ENCODE measurements at places on chromosomes 12 and 14. TPM values are rescaled to one million over a fixed set of nuclear protein-coding genes. Genes with fewer than 3 reads are reported as not detected.

GRCh38 chr12:50187084-50187900 is 20.1 kb upstream of the CERS5 start:
- no peak for DNase-seq

DNA sequence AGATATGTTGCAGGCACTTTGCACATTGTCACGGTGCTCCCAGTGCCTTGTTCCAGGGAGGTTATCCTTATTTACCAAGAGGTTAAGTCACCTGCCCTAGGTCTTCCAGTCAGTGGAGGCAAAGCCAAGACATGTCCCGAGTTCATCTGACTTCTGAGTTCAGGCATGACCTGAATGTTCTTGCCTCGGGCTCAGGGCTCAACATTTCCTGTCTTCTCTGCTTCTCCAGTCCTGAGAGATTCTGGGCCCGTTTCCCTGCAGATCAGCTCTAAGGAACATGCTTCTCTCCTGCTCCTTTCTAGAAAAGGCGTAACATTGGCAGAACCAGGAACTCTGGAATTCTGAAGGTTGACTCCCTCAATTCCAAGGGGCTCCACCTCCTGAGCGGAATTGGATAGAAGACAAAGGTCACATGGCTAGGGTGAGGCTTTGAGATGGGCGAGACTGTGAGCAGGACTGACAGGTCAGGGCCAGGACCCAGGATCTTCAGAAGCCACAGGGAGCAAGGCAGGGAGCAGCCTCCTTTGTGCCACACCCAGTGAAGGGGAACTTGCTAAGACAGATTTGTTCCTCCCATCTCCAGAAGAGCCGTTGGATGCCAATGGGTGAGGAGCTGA is 19.9 kb downstream of the BDKRB2 start:
- no peak for DNase-seq

DNA sequence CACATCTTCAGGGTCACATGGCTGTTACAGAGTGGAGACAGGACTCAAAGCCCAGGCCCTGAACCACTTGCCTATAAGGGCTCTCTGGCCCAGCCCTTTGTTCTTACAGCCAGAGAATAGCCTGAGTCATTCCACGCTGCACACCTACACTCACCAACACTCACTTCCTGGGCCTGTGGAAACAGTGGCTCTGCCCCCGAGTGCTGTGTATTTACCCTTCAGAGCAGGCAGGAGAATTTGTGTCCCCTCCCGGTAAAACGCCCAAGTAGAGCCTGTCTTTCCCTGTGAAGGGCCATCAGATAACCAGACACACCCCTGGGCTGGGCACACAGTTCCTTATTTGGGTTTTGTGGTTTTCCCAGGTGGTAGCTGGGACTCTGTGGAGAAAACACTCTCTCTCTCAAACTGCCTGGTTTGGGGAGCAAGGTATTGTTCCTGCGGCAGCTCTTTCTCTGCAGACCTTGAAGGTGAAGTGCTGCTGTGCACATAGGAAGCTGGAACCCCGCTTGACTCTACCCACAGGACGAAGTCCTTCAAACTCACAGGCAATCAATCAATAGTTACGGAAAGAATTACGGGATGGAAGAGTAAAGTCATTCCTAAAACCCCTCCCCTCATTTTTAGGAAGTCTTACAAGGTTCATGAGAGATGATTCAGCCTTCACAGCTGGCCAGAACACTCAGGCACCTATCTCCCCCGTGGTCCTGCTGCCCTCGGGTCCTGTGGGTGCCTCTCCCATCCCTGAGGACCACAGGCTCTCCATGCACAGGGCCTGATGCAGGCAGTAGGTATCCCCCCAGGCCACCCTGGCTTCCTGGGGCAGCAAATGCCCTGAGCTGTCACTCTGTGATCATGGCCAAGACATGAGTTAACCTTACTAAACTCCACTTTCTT is 20.3 kb downstream of the FIGNL2 start:
- DNase-seq: peak; percentile 64

DNA sequence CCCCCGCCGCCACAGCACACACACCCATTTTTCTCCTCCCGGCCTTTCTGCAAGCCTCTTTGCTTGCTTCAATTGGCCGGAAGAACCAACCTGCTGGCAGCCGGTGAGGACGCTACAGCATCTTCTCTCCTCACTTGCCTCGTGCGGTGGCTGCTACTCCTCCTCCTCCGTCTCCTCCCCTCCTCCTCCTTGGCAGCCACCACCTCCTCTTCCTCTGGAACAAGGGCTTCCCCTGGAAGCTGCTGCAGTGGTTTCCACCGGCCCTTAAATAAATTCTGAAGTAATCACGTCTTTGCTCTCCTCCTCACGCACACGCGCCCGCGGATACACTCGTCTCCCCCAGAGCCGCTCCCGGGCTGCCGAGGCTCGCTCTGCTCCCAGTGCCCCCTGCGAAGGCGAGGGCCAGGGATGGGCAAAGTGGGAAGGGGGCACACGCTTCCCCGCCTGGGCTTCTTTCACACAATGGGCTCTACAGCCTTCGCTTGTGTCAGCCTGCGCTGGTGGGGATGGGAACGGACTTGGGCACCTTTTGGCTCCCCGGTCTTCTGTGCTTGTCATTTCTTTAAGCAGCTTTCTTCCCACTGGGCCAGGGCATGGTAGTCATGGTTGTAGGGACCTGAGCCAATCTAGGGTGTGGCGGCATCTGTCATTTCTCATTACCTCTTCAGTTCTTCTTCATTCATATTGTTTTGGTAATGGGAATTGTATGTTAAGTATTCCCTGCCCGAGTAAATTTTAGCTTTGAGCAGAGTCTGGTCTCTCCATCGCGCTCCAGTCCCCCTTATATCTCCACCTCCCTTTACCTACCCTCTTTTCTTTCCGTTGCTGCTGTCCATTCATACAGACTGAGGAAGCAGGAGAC is at the start of gene PPFIA2:
Gene PPFIA2 (minus strand): TSS at position 161 of the 862 bp plus-strand sequence.
- peak; percentile 16 for DNase-seq

ART4 gene
- not detected for total RNA-seq

- DNase-seq: no peak
These were observed 6.2 kb upstream of the CGRRF1 start for GRCh38 chr14:54503486-54503885.

DNA sequence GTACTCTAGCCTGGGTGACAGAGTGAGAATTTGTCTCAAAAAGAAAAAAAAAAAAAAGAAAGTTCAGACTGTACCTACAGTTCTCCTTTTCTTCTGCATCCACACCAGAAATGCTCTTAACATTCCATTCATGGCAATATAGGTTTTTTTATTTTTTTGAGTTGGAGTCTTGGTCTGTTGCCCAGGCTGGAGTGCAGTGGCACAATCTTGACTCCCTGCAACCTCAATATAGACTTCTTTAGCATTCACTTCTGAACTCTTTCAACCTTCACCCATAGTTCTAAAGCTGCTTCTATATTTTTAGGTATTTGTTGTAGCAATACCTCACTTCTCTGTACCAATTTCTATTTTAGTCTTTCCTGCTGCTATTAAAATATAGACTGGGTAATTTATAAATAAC is 1095.7 kb downstream of the FLRT2 start:
- DNase-seq: no peak

SP7 gene
- 0.05 TPM for total RNA-seq

Data from A172 (cell line).